Stimulated activated CD4-positive, alpha-beta T cell treated with anti-CD3 and anti-CD28 coated beads, TNF-alpha, amount 100 ng/mL, for 1 hour (primary cell): ENCODE measurements at places on chromosomes 7 and 10.

- DNase-seq: no peak
Measured at GRCh38 chr10:79344502-79345195, 2.6 kb upstream of the PPIF start.

GRCh38 chr7:133452577-133452976 lies 199.7 kb downstream of the EXOC4 start:
- DNase-seq: no peak

- DNase-seq: no peak
Measured at GRCh38 chr10:113497198-113497597, 55.7 kb upstream of the HABP2 start.

DNA sequence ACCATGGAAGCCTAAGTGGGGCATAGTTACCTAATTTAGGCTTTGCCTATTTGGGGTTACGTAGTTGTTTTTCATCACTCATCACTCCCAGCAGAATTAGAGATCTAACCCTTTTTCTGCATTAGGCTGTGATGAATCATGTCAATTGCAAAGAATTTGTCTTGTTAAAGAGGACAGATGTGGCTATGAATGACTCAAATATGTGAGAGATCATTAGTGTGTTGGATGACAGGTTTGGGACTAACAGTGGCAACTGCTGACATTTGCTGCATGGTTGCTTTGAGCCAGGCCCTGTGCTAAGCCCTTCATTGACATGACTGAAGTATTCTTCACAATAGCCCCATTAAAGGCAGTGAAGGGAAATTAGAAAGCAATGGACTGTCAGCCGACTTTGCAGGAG lies 83.4 kb upstream of the BMPER start:
- DNase-seq: no peak

DNA sequence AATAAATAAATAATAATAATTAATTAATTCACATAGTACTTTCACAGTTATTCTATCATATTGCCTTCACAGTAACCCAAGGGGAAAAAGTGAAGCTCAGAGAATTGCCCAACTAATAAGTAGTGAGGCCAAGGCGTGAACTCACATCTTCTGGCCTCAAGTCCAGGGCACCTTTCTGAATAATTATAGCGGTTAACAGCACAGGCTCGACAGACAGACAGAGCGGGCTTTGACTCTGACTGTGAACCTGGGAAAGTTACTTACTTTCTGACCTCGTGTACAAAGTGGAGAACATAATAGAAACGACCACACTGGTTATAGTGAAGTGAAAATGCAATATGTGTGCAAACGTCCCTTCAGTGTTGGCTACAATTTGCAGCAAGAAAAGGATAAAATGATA lies 5.7 kb upstream of the SMKR1 start:
- DNase-seq: no peak

DNA sequence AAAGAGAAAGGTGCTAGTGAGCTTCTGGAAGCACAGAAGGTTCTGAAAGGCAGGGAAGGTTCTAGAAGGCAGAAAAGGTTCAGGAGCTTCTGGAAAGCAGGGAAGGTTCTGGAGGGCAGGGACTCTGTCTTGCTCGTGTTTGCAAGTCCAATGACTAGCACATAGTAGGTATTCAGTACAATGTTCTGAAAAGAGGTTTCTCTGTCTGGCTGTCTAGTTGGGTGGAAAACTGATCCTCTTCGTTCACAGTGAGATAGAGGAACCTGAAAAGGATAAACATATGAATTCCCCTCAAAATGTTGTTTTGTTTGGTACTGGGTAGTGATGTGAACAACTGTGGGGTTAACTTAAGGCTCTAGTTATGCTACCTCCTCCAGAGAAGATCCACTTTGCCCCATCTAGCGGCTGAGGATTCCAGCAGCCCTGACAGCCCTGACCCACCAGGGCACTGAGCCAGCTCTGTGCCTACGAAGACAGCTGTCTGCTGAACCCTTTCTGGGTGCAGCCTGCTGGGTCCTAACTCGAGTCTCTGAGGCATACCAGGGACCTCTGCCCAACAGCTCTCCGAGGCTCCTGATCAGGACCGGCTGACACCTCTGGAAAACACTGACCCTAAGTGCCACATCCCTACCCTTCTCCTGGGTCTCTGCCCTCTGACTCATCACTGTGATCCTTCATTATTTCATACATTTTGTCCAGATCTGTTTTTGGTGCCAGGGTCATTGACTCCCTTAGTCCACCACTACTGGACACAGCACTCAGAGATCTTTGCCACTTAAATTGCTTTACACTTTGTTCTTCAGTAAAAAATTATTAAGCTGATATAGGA lies 15.4 kb downstream of the PTPRN2 start:
- DNase-seq: no peak

GRCh38 chr10:119509909-119510451 lies 32.5 kb downstream of the RGS10 start:
- no peak for DNase-seq

DNA sequence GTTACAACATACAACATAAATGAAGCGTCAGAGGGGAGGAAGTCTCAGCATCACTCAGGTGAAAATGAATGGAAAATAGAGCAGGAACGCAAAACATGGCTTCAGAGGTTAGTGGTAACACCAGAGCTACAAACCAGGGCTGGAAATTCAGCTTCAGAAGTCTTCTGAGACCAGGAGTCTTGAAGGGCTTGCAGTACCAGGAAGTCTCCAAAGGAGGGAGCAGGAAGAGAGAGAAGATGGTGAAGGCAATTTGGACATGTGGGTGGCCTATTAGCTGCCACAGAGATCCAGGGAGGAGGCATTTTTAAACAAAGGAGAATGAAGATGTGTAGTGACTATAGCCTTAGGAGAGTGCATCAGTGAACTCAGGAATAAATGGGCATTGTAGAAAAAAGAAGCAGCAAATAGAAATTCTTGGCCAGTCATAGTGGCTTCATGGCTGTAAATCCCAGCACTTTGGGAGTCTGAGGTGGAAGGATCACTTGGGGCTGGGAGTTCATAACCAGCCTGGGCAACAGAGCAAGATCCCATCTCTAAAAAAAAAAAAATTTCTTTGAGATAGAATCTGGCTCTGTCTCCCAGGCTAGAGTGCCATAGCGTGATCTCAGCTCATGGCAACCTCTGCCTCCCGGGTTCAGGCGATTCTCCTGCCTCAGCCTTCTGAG lies 9.3 kb upstream of the TET1 start:
- DNase-seq: no peak

- DNase-seq: no peak
Measured at GRCh38 chr10:103139803-103140202, 53.3 kb downstream of the NT5C2 start.

GRCh38 chr7:964401-965231 lies 10.1 kb upstream of the ADAP1 start:
- no peak for DNase-seq

DNA sequence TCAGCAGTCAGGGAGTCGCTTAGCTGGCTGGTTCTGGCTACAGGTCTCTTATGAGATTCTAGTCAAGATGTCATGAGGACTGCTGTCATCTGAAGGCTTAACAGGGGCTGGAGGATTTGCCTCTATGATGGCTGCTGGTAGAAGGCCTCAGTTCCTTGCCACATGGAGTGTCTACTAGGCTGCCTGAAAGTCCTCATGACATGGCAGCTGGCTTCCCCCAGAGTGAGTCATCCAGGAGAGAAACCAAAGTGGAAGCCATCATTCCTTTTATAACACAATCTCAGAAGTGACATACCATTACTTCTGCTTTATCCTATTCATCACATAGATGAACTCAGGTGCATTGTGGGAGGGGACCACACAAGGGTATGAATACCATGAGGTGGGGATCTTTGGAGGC lies 75.1 kb downstream of the EXOC6 start:
- DNase-seq: no peak

DNA sequence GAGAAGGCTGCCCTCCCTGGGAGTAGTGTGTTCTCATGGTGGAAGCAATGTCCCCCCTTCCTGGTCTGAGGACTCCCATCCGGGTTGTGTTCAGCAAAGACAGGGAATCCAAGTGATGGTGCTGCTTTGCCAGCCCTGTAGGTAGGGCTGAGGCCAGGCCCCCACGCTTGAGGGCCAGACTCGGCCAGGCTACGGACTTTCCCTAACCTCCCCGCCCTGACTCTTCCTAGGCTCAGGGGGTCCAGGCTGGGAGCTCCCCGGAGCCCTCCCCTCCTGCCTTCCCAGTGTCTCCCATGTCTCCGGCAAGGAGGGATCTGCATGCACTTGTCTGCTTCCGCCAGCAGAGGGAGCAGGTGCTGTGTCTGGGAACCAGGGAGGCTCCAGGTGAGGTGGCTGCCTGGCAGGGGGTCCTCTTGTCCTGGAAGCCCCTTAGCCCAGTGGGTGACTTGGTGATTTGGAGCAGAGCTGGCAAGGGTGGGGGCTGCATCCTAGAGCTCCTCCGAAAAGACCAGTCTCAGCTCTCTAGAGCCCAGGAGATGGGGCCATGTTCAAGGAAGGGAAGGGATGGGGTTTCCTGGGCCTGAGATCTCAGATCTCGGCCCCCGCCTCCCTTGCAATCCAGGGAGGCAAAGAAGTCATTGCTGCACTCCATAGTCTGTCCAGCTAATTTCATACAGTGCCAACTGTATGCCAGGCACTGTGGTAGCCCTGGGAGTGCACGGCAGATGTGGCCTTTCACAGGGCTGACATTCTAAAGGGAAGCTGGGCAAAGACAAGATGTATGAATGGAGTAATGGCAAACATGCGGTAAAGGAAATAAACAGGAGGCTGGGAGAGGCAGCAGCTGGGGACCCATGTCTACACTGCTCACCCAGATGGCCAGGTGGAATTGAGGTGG lies 20.3 kb upstream of the SFRP5 start:
- peak; percentile 39 for DNase-seq

- no peak for DNase-seq
Measured at GRCh38 chr10:97921581-97922021, 72.0 kb downstream of the GOLGA7B start.

DNA sequence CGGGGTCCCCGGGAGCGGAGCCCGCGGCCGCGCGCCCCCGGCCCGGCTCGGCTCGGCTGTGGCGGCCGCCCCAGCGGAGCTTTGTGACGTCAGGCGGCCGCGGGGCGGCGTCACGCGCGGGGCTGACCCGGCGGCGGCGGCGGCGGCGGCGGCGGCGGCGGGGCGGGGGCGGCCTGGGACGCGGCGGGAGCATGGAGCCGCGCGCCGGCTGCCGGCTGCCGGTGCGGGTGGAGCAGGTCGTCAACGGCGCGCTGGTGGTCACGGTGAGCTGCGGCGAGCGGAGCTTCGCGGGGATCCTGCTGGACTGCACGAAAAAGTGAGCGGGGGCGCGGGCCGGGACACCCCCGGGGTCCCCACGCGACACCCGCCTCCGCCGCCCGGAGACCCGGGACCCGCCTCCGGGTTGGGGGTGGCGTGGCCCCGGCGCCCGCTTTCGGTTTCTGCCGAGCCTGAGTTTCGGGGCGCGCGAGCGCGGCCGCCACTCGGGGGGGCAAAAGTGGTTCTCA lies at the start of gene PWWP2B:
Gene PWWP2B, plus strand, starts transcription at position 165 of the 506 bp plus-strand sequence. Its CDS starts 27 bp downstream, at position 192.
- peak; percentile 31 for DNase-seq

DNA sequence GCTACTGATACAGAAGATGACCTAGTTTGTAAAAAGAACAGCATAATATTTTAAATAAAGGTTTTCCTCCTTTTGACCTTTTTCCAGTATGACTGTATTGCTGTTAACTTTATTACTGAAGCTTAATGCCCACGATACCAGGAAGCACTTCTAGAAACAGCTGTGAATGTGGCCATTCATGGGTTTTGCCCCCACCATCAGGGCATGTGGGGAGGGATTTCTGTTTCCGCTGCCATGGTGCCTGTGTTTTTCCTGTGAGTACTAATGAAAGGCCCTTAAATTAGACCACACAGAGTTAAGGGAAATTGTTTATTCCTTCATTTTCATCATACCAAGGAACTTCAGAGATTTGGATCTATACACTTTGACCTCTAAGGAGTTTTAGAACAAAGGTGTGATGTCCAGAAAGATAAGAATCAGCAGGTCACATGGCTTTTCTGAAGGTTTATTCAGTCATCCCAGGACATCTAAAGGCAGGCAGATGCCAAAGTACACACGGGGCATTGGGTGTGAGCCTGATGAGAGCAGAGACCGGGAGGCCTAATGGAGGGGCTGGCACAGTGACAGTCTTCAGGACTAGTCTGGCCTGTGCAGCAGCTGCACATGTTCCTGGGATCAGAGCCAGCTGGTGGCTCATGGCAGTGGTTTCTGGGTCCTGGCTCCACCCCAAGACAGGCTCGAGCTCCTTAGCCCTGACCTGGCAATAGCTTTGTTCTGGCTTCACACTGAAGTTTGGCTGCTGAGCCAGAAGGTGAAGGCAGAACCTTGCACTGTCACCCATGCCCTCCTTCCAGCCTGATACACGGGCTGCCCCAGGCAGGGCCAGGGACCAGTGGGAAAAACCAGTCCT lies 190.9 kb downstream of the REEP3 start:
- no peak for DNase-seq

DNA sequence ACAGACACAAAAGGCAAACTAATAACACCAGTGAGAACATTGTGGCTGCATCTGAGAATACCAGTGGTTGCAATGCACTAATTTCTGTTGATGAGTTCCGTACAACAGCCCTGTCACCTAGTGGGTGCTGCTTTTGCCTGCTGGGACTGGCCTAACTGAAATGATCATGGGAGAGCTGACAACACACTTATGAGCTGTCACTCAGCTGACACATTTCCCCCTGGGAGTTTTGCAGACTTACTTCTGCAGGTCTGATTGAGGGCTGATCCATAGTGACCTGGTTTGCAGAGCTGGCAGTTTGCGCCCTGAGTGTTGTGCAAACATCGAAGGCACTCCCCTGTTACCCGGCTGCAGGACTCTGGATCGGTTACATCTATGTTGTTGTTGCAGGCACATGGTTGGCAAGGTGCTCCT lies 60.6 kb upstream of the LAMB1 start:
- DNase-seq: no peak

- no peak for DNase-seq
Measured at GRCh38 chr7:136891850-136892249, 23.4 kb downstream of the CHRM2 start.

DNA sequence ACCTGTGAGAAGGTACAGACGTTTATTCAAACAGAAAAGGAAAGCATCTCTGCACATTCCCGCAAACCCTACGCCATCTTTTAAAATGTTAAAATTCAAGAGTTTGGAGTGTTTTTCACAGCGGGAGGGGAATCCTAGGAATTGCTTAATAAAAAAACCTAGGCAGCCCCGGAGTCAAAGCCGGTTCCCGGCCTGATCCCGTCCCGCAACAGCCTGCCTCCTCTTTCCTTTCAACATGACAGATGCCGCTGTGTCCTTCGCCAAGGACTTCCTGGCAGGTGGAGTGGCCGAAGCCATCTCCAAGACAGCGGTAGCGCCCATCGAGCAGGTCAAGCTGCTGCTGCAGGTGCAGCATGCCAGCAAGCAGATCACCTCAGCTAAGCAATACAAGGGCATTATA lies 123.0 kb upstream of the VSTM2A start:
- no peak for DNase-seq

DNA sequence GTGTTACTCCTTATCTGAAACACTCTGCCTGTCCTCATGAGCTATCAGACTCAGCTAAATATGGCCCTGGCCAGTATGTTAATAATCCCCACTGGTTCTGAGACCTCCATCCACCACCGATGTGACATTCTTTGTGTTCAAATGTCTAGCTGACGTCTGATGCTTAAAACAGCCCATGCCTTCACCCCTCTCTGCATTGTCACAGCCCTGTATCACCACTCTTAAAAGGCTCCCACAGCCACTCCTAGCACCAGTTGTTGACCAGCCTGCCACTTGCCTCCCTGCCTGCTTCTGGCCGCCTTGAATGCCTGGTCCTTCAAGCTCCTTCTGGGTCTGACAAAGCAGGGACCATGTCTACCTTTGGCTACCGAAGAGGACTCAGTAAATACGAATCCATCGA lies at the start of gene LMOD2:
Gene LMOD2, plus strand, starts transcription at position 253 of the 400 bp plus-strand sequence. Its CDS starts 98 bp downstream, at position 351.
- no peak for DNase-seq

GRCh38 chr10:122460891-122461293 lies 461 bp upstream of the HTRA1 start:
- no peak for DNase-seq

GRCh38 chr10:34343764-34344163 lies 471.3 kb downstream of the PARD3 start:
- DNase-seq: no peak
